ENCODE measurements at places on chromosomes 3 and 15.

DNA sequence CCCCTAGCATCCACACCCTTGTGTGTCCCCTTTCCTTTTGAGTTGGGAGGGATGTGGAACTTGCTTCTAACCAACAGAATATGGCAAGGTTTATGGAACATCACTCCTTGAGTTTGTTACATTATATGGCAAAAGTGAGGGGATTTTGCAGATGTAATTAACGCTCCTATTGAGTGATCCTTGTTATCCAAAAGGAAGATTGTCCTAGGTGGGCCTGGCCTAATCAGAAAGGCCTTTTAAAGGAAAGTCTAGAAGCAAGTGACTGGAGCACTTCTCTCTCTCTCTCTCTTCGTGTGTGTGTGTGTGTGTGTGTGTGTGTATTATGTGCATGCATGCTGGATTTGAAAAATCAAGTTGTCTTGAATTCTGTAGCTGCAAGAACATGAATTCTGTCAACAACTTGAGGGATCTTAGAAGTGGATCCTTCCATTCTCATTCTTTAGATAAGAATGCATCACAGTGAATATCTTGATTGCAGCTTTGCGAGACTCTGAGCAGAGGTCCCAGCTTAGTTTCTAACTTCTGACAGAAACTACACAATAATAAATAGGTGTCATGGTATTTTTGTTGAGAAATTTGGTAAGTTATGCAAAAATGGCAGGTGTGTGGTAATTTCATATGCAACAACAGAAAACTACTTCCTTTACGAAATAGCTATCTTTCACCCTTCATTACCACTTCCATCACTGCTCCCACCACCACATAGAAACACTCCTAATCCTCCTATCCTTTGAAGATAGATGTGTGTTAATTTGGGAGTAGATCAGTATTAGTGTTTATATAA is 360.9 kb upstream of the CBLB start:
- DNase-seq = no peak

- DNase-seq = no peak
Measured at GRCh38 chr3:177251755-177252154, 54.5 kb upstream of the TBL1XR1 start.

DNA sequence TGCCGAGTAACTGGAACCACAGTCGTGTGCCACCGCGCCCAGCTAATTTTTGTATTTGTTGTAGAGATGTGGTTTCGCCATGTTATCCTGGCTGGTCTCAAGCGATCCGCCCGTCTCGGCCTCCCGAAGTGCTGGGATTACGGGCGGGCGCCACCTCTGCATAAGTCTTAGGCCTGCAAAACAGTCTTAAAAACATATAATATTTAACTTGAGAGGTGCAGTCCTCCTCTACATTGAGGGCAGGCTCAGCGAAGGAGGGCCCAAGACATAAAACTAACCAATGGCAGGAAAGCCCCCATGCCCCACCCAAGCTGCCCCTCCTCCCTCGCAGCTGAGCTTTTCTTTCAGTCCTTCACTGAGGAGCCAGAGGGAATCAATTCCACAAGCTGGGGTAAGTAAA is at the start of gene SLC28A2:
Gene SLC28A2 (plus strand): TSS at position 347 of the 400 bp plus-strand sequence. CDS start 982 bp downstream, outside the sequence.
- no peak for DNase-seq

DNA sequence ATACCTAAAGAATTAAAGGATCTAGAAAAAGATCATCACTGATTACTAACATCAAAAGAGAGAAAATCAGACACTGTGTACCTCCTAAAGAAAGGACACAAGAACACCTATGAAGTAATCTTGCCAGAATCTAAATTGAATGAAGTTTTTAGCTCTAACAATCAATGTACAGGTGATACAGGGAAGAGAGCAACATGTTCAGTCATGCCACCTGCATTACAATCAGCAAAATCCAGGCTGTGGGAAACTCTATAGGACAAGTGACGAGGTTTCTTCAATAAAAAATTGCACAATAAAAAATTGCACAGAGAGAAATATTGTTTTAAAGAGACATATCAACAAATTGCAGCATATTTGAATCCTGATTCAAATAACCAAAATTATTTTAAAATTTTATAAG is 93.3 kb downstream of the SEMA5B start:
- DNase-seq = no peak

DNA sequence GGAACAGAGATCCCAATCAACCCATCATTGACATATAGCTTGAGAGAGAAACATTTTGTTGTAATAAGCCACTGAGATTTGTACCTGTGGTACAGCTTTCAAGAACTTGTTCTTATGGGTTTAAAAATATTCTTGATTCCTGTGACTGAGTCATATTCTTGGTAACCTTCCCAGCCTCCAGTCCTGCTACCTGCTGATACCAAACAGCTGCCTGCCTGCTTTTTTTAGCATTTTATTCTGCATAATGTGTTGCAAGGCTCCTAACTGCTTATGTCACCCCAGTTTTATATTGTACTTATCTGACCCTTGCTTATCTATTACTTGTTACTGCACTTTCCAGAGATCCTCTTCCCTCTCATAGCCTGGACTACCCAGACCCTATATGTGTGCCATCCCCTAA is 349.3 kb upstream of the SOX2 start:
- DNase-seq = no peak

DNA sequence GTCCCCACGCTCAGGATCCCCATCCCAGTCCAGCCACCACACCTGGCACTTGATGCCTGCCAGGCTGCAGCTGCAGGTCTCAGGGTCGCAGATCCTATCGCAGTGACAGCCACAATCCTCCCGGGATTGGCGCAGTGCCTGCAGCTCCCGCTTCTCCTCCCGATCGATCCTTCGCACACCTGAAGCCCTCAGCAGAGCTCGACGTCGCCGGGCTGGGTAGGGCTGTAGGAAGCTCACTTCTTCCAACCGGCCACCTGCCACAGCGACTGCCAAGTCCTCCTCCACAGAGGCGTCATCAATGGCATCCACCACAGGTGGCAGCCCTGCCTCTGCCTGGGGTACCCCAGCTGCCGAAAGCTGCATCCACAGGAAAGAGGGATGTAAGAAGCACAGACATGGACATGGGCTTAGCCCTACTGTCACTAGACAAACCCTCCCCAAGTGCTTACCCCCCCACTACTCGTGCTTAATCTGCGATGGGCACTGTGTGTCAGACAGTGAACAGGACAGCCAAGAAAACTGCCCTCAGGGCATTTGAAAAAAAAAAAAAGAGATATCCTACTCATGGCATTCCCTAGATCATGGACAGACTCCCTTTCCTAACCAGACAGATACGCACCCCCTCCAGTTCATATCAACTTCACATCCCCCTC is 9.2 kb downstream of the CSRNP1 start:
- no peak for DNase-seq

DNA sequence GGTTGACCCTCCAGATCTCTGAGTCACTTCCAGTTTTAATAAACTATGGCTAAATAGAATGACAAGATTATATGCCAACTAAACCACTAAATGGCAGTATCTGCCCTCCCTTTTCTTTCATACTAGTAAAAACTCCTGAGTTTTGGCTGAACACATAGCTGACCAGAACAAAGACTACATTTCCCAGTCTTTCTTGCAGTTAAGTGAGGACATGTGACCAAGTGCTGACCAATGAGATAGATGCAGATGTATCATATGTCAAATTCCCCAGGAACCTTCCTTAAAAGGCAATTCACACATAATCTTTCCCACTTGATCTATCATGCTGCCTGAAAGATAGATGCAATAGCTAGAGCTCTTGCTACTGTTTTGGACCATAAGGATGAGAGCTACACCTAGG is 191.3 kb downstream of the SHOX2 start:
- DNase-seq = no peak

DNA sequence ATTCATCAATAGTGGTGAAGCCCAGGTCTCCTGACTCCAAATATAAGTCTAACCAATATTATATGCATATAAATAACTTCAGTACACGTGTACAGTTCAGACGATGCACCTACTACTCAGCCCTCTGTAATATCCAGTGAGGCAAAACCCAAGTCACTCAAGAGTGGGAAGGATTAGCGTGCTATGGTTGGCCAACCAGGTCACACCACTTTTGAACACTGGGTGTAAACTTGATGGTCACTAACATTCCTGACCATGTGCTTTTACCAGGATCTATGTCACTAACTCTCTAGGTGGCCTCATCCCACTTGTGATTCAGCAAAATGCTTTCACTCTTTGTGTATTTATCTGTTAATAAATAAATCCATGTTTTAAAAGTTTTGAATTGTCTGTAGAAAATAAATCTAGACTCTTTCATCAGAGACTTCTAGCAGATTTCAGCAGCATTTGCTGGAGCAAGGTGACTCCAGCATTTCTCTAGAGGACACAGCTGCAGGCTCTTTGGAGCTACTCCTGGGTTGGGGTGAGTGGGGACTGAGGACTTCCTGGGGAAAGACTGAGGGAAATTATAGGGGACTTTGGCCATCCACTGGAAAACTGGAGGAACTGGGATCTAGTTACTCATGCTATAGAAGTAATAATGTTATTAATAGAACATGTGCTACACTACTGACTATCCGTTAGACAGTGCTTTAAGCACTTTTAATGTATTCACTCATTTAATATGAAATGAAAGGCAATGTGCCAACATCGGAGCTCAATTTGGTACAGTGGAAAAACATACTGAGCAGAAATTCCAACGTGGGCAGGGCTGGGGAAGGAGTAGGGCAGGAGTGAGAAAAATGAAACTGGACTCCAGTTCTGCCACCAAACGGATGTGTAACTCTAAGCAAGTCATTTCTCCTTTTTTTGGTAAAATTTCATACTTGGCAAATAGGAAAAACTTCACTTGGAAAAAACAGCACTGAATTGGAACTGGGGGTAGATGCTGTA is 97.9 kb downstream of the RORA start:
- DNase-seq = no peak

DNA sequence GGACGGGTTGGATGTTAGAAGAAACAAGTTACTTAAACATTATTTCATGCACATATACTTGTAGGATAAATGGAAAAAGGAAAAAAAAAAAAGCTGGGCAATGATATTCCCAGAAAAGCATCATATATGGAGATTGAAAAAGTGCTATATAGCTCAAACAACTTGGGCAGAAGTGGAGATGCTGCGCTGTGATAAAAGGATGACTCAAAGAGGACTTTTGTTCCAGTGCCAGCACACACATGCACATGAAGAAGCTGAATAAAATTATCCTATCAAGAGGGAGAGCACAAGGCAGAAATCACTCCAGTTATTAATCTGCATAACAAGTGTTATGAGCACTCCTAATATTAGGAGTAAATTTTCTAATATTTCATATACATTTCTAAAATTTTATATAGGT is 30.9 kb downstream of the FRMD4B start:
- DNase-seq = no peak

DNA sequence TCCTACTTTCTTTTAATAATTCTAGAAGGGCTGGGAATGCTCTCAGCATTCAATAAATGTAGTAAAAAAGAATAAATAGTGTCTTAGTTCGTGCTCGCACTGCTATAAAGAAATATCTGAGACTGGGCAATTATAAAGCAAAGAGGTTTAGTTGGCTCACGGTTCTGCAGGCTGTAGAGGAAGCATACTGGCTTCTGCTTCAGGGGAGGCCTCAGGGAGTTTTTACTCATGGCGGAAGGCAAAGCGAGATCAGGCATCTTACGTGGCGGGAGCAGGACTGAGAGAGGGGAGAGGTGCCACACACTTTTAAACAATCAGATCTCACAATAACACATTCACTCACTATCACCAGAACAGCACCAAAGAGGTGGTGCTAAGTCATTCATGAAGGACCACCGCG is 103.0 kb upstream of the UBE2E2 start:
- no peak for DNase-seq

DNA sequence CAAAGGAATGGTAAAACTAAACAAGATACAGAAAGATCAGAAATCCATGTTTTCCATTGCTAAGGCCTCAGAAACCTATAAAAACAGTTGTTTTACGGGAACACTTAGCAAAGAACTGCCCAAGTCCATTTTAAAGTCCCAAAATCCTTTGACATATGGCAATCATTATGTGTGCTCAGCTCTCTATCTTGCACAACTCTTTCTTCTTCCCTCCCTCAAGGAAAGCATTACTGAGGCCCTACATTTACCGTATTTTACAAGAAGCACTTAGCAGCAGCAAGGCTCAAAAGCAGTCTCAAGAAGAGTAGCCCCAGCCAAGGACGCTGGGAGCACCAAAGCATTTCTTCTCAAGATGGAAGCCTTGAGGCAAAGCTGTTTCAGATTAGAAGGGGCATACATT is 169.6 kb upstream of the LRTM1 start:
- DNase-seq = no peak

DNA sequence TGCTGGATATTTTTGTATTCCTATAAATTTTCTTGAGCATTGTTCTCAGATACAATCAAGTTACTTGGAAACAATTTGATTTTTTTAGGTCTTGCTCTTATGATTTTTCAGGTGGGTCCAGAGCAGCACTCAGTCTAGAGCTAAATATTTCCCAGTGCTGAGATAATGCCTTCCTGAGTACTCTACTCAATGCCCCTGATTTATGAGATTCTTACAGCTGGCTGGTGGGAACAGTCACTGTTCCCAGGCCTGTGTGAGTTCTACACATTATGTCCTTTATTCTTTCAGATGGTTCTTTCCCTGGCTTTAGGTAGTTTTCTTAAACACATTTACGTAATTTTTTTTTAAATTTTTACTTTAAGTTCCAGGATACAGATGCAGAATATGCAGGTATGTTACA is 51.0 kb upstream of the EIF5A2 start:
- no peak for DNase-seq

- no peak for DNase-seq
Measured at GRCh38 chr3:99542767-99543518, 95.5 kb upstream of the COL8A1 start.

GRCh38 chr3:81585937-81586336 is 175.5 kb downstream of the GBE1 start:
- DNase-seq = no peak

- DNase-seq = no peak
Measured at GRCh38 chr3:186413615-186414415, 51.8 kb upstream of the DGKG start.

GRCh38 chr15:81394603-81395002 is 20.6 kb upstream of the TMC3 start:
- no peak for DNase-seq
